Right atrium auricular region (tissue), 2 donors: ENCODE measurements at places on chromosomes 4 and X.

- no peak overlapping the region for H3K4me3 ChIP-seq
- DNase-seq, result no peak
- H3K27me3 ChIP-seq, result no peaks in the 10 kb centered on the region
- H3K27ac ChIP-seq, result peak overlapping the region; percentile 79
Measured at GRCh38 chr4:98833384-98833783, 95.5 kb downstream of the EIF4E start.

- H3K4me1 ChIP-seq, result peaks cover 41% of the 10 kb centered on the region
- H3K27ac ChIP-seq, result no peak overlapping the region
- H3K4me3 ChIP-seq, result no peak overlapping the region
- no peaks in the 10 kb centered on the region for H3K27me3 ChIP-seq
Measured at GRCh38 chr4:141080668-141081067, 52.6 kb downstream of the RNF150 start.

- no peaks in the 10 kb centered on the region for H3K4me1 ChIP-seq
- no peaks in the 10 kb centered on the region for H3K36me3 ChIP-seq
- no peaks in the 10 kb centered on the region for H3K27me3 ChIP-seq
- H3K4me3 ChIP-seq, result no peak overlapping the region
- no peak for DNase-seq
Measured at GRCh38 chr4:117549524-117549923, 464.1 kb upstream of the TRAM1L1 start.

DNA sequence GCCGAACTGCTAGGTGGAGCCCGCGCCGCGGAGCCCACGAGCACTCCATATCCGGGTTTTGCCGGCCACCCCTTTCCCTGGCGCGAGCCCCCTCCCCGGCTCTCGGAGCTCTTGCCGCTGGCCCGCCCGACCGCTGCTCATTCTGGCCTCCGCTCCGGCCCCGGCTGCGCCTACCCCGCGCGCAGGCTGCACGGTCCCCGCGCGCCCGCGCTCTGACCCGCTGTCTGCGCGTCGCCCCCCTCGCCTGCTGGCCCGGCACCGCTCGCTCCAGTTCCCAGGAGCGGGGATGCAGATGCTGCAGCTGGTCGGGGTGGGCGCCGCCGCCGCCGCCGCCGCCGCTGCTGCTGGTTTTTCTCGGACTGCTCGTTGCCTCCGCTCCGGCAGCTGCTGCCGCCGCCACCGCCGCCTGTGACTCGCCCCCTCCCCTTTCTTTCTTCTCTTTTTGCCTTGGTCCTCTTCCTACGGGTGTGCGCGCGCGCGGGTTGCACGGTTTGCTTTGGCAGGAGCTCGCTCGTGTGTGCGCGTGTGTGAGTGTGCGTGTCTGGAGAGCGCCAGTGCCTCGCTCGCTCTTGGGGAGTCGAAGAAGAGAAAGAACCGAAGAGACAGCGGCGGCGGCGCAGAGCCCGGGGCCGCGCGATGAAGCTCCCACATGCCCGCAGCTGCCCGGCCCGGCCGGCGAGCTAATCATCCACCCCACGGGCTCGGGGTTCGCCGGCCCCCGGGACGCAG lies at the start of gene ADGRL3:
ADGRL3 (plus strand) TSS at position 140 of the 729 bp plus-strand sequence.
- H3K27ac ChIP-seq, result peak within 1 kb of the TSS; percentile 45
- peaks cover 10% of the 10 kb centered on the region for H3K27me3 ChIP-seq
- H3K4me3 ChIP-seq, result peak within 1 kb of the TSS; percentile 59
- DNase-seq, result no peak

DNA sequence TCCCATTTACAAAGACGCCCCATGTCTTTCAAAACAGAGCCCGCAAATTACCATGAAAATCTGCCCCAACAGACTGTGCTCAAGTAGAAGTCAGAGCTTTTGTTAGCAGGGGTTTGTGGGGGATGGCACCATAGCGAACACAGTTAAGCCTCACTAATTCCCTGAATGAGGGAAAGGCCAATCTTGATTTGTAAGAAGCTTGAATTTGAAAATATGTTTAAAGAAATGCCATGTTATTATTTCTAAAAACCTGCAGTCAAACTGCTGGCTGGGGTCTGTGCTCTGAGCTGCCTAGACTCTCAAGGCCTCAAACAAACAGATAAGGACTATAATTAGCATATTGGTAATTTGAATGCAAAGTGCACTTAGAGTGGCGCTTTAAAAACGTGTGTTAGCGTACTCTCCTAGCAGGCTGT lies 9.4 kb upstream of the PAK3 start:
- no peaks in the 10 kb centered on the region for H3K27me3 ChIP-seq
- no peak for DNase-seq
- H3K36me3 ChIP-seq, result no peaks in the 10 kb centered on the region
- no peaks in the 10 kb centered on the region for H3K4me1 ChIP-seq
- H3K27ac ChIP-seq, result no peak overlapping the region
- H3K4me3 ChIP-seq, result no peak overlapping the region

GRCh38 chr4:114368751-114369150 lies 229.9 kb upstream of the UGT8 start:
- peaks cover 7% of the 10 kb centered on the region for H3K4me1 ChIP-seq
- no peak overlapping the region for H3K27ac ChIP-seq

GRCh38 chrX:49029876-49030275 lies 13.3 kb downstream of the TFE3 start:
- DNase-seq, result no peak
- H3K27ac ChIP-seq, result no peak overlapping the region
- H3K27me3 ChIP-seq, result no peaks in the 10 kb centered on the region
- H3K36me3 ChIP-seq, result peaks cover 42% of the 10 kb centered on the region

DNA sequence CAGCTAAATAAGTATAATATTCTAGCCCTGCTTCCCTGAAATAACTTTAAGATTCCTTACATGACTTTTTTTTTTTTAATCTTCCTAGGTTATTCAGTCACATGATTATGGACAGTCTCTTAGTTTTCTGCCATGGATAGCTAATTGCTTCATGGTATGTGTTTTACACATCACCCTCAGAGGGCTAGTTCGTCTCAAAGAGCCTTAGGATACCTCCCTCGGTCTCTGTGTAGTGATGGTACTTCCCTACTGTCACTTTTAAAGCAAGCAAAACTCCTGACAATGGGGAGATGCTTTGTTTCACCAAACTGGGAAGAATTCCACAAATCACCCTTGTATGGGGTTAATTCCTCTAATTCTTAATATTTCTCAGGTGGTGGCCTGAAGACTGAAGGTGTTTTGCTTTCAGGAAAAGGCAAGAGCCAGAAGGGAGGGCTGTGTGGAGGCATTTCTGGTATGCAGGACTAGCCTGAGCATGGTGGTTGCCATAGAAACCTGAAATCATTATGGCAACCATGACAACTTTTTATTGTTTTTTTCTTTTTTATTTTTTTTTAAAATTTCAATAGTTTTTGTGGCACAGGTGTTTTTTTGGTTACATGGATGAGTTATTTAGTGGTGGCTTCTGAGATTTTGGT lies 70.4 kb downstream of the BEX3 start:
- H3K4me1 ChIP-seq, result no peaks in the 10 kb centered on the region
- no peak overlapping the region for H3K4me3 ChIP-seq
- H3K27ac ChIP-seq, result no peak overlapping the region
